ENCODE measurements at places on chromosomes 7 and 10. TPM values are rescaled to one million over a fixed set of nuclear protein-coding genes. Genes with fewer than 3 reads are reported as not detected.

The AS3MT gene
- 0.31 TPM for total RNA-seq

The NPTX2 gene
- not detected for total RNA-seq

The CALHM3 gene
- not detected for total RNA-seq

The C7orf57 gene
- not detected for total RNA-seq

The CALML3 gene
- total RNA-seq = not detected

The GNA12 gene
- 17.0 TPM for total RNA-seq

The SYT15B gene
- total RNA-seq = not detected

The C10orf62 gene
- not detected for total RNA-seq

The MCU gene
- 7.2 TPM for total RNA-seq

The NRP1 gene
- not detected for total RNA-seq

The ETV1 gene
- total RNA-seq = not detected

The WNT8B gene
- total RNA-seq = not detected

The ZNF511 gene
- 36.5 TPM for total RNA-seq

The SYT15 gene
- 0.35 TPM for total RNA-seq

The TRPV5 gene
- not detected for total RNA-seq

The MMD2 gene
- not detected for total RNA-seq

The HYCC1 gene
- total RNA-seq = 10.7 TPM

The UFSP1 gene
- total RNA-seq = 2.1 TPM

Measured in CD8-positive, alpha-beta T cell (primary cell).